ENCODE measurements at places on chromosomes 11 and 22.

DNA sequence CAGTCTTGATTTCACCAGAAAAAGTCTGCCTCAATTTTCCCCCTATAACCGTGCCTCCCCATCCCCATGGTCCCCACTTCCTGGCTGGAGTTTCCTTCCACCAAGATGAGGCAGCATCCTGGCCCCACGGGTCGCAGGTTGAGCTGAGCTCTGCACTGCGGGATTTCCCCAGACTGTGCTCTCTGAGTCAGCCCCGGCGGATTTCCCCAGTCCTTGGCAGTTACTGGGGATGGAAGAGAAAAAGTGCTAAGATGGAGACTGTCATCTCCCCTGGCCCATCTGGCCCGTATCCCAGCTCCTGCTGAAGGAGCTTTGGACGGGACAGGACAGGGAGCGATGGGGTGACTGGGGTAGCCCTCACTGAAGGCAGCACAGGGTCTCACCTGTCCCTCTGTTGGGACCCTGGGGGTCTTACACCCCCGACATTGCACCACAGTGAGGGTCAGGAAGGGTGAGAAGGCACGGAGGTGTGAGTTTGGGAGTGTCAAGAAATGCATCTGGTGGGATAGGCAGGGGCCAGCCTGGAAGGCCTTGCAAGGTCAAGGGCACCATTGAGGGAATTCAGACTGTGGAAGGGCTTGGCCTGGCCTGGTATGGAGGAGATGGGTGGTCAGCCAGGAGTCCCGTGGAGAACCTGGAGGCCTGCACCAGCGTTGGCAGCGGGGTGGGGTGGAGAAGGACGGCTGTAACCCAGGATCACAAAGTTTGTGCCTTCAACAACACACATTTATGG is 36.5 kb downstream of the NADSYN1 start:
- DNase-seq: no peak

DNA sequence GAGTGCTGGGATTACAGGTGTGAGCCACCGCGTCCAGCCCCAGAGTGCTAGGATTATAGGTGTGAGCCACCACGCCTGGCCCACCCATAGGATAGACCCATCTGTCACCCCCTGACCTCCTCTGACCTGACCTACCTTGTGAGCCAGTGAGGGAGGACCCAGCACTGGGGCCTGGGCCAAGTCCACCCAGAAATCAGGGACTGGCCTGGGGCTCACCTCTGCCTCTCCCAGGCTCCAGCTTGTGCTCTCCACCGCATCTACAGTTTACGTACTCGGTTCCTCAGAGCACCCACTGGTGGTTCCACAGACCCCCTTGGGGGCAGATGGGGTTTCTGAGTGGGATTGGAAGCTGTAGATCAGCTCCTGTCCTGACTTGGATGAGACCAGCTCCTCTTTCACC is 6.4 kb downstream of the SLC29A2 start:
- no peak for DNase-seq

GRCh38 chr11:99683933-99684332 is 663.2 kb downstream of the CNTN5 start:
- no peak for DNase-seq

DNA sequence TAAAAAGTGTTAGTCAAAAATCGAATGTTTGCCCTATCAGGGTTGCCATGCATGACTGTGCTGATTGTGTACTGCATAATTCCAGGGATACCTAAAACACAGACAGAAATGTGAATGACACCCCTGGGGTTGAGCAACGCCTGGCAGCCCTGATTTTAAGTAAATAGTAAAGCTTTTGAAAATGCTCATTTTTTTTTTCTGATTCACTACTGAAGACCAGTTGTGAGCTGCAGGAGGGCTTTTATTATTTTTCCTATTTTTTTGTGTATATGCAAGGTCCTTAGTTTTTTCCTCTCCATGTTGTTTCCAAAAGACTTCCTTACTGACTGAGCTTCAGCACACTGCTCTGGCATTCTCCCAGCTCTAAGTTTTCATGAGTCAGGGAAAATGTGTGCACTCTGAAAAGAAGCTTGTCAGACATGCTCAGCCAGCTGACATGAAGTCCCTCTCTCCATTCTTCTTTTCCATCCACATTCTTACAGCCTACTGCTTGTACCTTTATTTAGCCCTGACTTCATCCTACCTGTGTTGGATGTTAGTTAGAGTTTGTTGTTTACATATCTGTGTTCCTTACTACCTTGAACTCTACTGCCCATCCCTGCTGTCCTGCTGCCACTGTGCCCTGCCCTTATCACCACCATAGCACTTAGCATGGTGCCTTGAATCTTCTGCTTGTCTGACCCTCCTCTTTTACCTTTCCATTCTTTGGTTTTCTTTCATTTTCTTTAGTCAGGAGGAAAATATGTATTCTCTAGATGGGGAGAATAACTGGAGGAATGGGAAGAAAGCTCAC is 79.5 kb downstream of the HORMAD2 start:
- DNase-seq: no peak

DNA sequence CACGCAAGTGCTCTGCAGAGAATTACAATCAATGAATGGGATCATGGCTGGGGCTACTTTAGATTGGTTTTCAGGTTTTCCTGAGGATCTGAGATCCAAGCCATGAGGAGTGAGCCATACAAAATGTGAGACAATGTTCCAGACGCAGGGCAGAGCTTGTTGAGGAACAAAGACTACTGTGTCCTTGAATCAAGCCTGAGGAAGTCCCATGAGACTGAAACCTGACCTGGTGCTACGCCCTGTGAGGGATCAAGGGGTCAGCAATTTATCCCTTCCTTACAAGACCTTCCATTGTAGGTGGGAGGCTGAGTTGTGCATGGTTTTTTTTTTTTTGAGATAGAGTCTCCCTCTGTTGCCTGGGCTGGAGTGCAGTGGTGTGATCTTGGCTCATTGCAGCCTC is 2.1 kb downstream of the INCENP start:
- no peak for DNase-seq

- DNase-seq: no peak
These were observed 100.3 kb downstream of the PDE2A start for GRCh38 chr11:72573855-72574445.

- DNase-seq: no peak
These were observed 115.9 kb downstream of the NAV2 start for GRCh38 chr11:19828382-19829108.

GRCh38 chr11:46692450-46692849 is 8.0 kb downstream of the ARHGAP1 start:
- DNase-seq: no peak

DNA sequence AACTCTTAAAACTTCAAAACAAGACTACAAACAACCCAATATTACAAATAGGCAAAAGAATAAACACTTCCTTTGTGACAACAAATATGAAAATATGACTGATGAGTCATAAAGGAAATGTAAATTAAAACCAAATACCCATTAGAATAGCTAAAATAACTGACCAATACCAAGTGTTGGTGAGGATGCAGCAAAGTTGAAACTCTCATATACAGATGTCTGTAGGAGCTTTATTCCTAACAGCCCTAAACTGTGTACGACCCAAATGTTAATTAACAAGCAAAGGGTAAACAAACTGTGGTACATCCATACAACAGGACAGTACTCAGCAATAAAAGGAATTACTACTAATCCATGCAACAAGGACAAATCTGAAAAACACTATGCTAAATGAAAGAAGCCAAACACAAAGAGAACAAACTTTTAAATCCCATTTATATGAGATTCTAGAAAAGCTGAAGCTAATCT is 43.0 kb downstream of the MAPK1 start:
- DNase-seq: no peak

- no peak for DNase-seq
These were observed 20.7 kb downstream of the LINC01488 start for GRCh38 chr11:69501891-69502860.

DNA sequence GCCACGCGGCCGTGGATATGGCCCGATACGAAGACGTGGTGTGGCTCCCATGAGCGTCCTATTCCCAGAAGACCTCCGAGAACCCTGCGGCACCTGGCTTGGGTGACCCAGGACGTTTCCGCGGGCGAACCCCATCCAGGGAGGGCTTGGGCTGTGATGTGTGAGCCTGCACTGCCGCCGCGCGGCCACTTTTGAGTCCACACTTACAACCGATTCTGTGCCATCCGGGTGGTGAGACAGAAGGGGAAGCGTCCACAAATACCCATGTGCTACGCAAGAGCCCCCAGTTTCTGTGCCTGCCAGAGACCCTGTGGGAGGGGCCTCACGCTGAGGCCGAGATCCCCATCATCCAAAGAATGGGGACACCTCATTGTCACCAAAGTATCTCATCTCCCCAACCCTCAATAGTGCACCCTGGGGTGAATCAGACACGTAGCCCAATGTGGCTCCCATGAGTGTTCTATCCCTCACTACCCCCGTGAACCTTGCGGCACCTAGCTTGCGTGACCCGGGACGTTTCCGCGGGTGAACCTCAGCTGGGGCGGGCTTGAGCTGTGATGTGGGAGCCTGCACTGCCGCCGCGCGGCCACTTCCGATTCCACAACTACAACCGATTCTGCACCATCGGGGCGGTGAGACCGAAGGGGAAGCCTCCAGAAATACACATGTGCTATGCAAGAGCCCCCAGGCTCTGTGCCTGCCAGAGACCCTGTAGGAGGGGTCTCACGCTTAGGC is 4.6 kb upstream of the H19 start:
- no peak for DNase-seq

GRCh38 chr22:50129121-50129736 is 39.4 kb downstream of the MOV10L1 start:
- DNase-seq: no peak

- DNase-seq: no peak
These were observed 5.4 kb downstream of the MYBPC3 start for GRCh38 chr11:47347137-47347536.

All from KG1 (cell line).